ENCODE measurements at places on chromosomes 1 and 21. TPM values are rescaled to one million over a fixed set of nuclear protein-coding genes. Genes with fewer than 3 reads are reported as not detected.

The ANKRD34A gene
- 19.0 TPM for total RNA-seq

The KIF1B gene
- 278 TPM for total RNA-seq

The AADACL4 gene
- total RNA-seq: not detected

The NES gene
- total RNA-seq: 14.7 TPM

The CD1E gene
- not detected for total RNA-seq

DNA sequence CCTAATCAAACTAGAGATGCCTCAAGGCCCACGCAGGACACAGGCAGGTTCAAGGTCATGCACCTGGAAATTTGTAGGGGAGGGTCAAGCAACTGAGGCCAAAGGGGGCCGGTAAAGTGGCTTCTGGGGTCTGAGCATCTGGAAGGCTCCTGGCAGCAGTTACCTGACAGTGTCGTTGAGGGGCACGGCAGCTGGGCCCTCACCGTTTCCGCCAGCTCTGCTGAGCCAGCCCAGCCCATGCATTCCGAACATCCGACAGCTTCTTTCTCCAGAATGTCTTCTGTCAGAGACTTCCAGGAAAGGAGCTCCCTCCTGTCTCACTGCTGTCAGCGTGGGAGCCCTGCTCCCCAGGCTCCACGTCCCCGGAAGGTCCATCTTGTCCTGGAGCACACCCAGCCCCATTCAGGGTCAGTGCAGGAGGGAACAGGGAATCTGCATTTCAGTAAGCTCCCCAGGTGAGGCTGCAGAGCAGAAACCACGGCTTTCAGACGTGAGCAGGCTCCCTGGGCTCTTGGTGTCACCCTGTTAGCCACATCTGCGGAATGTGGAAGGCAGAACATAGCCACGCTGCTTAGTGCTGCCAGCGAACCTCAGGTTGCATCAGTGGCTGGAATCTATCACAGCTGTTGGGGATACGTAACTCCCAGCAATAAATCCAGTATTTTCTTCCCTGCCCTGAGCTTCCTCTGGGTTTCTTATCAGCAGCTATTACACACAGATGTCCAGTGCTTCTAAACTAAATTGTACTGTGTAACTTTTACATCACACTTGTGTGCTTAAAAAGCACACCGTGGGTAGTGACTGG lies 36.3 kb upstream of the FAM3B start:
- H3K27me3 ChIP-seq: no peaks in the 10 kb centered on the region
- no peak for DNase-seq
- H3K4me3 ChIP-seq: no peak overlapping the region
- peaks cover 5% of the 10 kb centered on the region for H3K4me1 ChIP-seq

GRCh38 chr1:29876902-29877301 lies 640.6 kb downstream of the PTPRU start:
- DNase-seq: no peak
- H3K4me1 ChIP-seq: peaks cover 15% of the 10 kb centered on the region
- no peaks in the 10 kb centered on the region for H3K36me3 ChIP-seq
- no peak overlapping the region for H3K4me3 ChIP-seq

GRCh38 chr1:194279975-194280374 lies 1093.6 kb upstream of the B3GALT2 start:
- no peaks in the 10 kb centered on the region for H3K4me1 ChIP-seq
- H3K4me3 ChIP-seq: no peak overlapping the region
- no peak for DNase-seq
- H3K27me3 ChIP-seq: no peaks in the 10 kb centered on the region
- no peaks in the 10 kb centered on the region for H3K36me3 ChIP-seq
- H3K27ac ChIP-seq: no peak overlapping the region

GRCh38 chr1:186512698-186513457 lies 52.0 kb upstream of the PDC start:
- no peak for DNase-seq
- no peak overlapping the region for H3K4me3 ChIP-seq
- H3K27me3 ChIP-seq: no peaks in the 10 kb centered on the region
- no peaks in the 10 kb centered on the region for H3K36me3 ChIP-seq

DNA sequence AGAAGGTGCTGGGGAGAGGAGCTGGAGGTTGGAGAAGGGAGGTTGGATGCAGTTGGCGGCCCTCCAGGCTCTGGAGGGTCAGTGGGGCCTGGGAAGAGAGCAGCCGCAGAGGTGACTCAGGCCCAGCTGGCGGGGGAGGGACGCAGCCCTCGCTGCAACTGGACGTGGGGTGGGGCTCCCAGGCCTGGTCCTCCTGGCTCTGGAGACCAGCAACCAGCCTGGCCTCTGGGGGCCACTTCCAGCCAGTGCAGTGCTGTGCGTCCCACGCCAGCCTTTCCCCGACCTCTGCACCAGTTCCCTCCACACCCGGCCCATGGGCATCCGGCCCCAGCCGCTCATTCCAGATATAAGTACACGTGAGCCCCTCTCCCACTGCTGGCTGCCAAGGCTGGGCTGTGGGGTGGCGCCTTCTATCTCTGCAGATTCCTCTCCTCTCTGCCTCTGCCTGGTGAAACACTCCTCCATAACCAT lies 38.0 kb upstream of the COL18A1 start:
- peaks cover 11% of the 10 kb centered on the region for H3K27me3 ChIP-seq
- H3K36me3 ChIP-seq: no peaks in the 10 kb centered on the region
- peak overlapping the region; percentile 86 for H3K27ac ChIP-seq

DNA sequence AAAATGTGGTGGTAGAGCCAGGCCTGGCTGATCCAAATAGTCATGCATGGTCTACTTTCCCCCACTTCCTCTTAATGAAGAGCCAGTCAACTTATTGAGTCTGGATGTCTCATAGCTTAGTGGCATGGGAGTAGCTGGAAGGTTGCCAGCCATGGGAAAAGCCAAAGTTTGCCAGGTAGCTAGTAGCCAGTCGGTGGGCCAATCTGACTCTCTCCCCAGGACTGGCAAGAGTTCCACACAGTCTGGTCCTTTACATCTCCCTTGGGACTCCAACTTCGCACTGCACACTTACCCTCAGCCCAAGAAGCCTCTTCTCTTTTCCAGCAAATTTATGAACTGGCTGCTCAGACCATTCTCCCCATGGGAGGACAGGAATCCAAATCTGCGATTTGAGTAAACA lies 8.3 kb downstream of the WARS2 start:
- H3K4me3 ChIP-seq: no peak overlapping the region
- H3K4me1 ChIP-seq: no peaks in the 10 kb centered on the region
- no peaks in the 10 kb centered on the region for H3K27me3 ChIP-seq
- H3K36me3 ChIP-seq: no peaks in the 10 kb centered on the region
- H3K27ac ChIP-seq: no peak overlapping the region
- peak; percentile 20 for DNase-seq

GRCh38 chr1:223249854-223250631 lies 107.0 kb upstream of the TLR5 start:
- H3K27me3 ChIP-seq: no peaks in the 10 kb centered on the region
- H3K4me1 ChIP-seq: no peaks in the 10 kb centered on the region
- no peak for DNase-seq
- no peak overlapping the region for H3K4me3 ChIP-seq

DNA sequence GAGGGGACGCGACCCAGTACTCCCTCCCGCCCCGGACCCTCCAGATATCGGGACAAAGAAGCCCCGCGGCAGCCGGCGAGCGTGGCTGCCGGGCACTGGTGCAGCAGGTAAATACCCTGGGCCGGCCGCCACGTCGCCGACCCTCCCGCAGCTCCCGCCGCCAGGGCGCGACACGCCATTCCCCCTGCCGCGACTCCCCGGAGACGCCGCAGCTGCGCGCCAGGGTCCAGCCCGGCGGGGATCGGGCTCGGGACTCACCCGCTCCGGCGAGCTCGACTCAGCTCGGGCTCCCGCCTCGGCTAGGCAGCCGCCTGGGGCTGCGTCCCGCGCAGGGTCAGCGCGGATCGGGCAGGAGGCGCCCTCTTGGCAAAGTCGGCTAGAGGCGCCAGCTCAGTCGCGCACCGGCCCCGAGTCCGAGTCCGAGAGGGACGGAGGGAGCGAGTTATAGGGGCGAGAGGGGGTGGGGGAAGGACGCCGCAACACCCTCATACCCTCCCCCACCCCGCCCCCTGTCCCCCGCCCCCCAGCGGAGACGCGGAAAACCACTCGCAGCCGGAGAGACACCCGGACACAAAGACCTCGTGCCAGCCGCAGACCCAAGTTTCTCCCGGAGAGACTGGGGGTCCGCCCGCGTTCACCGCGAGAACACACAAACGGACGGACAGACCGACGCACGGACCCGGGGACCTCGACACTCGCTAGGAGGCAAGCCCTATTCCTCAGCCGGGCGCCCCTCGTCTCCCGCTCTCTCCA lies 985 bp downstream of the SYT6 start:
- peaks cover 59% of the 10 kb centered on the region for H3K27me3 ChIP-seq
- H3K4me1 ChIP-seq: peaks cover 13% of the 10 kb centered on the region
- H3K36me3 ChIP-seq: no peaks in the 10 kb centered on the region
- DNase-seq: no peak
- no peak overlapping the region for H3K27ac ChIP-seq

DNA sequence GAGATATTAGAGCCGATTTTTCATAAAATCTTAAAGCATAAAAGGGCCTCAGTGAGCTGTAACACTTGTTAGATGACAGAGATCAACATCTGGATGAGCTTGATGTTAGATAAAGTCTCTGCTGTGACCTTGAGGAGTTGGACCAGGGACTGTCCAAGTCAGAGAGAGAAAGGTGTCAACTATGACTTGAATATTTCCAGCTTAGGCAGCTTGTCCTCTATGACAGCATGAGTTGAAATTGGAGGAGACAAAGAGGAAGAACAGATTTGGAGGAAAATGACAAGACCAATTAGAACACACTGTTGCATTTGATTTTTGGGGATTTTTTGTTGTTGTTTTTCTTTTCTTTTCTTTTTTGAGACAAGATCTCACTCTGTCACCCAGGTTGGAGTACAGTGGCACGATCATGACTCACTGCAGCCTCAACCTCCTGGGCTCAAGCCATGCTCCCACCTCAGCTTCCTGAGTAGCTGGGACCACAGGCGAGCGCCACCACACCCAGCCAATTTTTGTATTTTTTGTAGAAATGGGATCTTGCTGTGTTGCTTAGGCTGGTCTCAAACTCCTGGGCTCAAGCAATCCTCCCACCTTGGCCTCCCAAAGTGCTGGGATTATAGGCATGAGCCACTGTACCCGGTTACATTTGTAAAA lies 35.3 kb upstream of the CLIC4 start:
- H3K27ac ChIP-seq: no peak overlapping the region
- H3K36me3 ChIP-seq: no peaks in the 10 kb centered on the region
- no peak for DNase-seq
- H3K27me3 ChIP-seq: no peaks in the 10 kb centered on the region
- H3K4me3 ChIP-seq: no peak overlapping the region

DNA sequence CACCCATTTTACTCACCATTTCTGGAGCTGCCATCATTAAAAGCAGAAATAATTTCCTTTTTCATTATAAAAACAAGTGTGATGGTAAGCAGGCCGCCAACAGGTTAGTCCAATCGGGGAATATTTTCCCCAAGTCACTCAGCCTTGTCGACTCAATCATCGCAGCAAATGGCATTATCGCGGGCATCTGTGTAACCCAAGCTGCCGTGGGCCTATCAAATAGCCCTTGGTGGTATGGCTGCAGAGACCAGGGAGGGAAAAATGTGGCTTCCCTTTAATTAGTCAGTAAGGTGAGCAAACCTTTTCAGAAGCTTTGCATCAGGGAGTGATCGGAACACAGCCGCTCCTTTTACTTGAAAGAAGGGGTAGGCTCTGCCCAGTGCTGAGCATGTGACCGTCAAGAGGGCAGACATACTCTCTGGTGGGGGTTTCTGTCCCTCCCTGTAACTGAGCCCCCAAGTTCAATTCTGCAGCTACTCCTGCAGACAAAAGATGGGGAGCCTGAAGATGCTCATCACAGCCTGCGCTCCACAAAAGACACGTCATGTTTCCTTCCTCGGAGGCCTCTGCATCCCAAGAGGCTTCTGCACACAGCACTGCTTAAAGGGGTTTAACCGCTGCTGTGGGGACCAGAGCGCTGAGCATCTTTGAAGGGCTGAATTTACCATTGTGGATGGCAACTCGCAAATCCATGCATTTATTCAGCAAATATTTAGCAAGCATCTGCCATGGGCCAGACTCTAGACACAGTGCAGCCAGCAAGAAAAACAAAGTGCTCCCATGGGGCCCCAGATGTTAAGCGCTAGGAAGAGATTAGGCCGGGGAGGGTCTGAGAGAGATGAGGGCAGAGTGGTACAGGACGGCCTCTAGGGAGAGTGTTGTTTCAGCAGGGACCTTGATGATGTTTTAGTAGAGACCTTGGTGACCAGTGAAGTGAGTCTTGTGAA lies 1.2 kb upstream of the TMPRSS3 start:
- H3K36me3 ChIP-seq: no peaks in the 10 kb centered on the region
- no peaks in the 10 kb centered on the region for H3K4me1 ChIP-seq
- no peaks in the 10 kb centered on the region for H3K27me3 ChIP-seq
- H3K27ac ChIP-seq: no peak overlapping the region
- no peak for DNase-seq

- peaks cover 64% of the 10 kb centered on the region for H3K27me3 ChIP-seq
- H3K36me3 ChIP-seq: no peaks in the 10 kb centered on the region
- no peak for DNase-seq
- peak overlapping the region; percentile 54 for H3K4me3 ChIP-seq
- peaks cover 29% of the 10 kb centered on the region for H3K4me1 ChIP-seq
- no peak overlapping the region for H3K27ac ChIP-seq
Observed at GRCh38 chr1:245155272-245156040, 671 bp downstream of the KIF26B start.

DNA sequence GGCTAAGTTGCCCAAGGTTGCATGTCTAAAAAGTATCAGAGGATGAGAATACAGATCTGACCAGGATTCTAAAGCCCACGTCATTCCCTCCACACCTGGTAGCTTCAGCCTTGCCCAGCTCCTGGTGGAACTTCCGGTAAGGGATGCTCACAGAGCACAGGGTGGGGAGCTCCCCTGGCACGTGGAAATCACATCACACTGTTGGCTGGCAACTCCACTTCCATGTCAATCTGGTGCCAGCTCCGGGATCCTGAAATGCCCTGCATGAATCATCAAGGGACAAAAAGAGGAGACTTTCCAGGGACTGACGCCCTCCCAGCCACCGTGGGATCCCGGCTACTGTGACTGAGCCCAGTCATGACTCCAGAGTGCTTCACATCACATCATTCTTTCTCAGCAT lies 12.4 kb upstream of the BCAR3 start:
- no peak overlapping the region for H3K4me3 ChIP-seq
- no peaks in the 10 kb centered on the region for H3K36me3 ChIP-seq

- H3K36me3 ChIP-seq: no peaks in the 10 kb centered on the region
- no peaks in the 10 kb centered on the region for H3K4me1 ChIP-seq
- H3K27me3 ChIP-seq: no peaks in the 10 kb centered on the region
Observed at GRCh38 chr1:119052267-119052666, 64.1 kb upstream of the TBX15 start.

DNA sequence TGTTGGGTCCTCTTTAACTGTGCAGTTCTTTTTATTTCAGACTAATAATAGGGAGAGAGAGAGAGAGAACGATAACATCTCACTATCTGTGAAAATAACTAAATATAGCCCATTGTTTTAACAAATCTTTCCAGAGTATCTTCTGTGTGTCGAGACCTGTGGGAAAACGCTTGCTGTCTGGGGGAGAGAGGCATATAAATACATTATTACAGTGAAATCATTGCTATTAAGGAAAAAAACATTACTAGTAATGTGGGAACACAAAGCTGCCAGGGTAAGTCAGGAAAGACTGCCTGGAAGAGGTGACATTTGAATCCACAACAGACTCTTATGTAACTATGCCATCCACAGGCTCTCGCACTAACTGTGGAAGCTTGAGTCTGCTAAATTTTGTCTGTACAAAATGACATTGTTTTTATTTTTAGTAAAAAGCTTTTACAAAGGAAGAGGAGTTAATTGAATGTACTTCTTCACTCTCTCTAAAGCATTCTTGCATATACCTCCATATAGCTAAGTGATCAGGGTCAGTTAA lies 59.8 kb upstream of the PGD start:
- peaks cover 82% of the 10 kb centered on the region for H3K36me3 ChIP-seq
- no peak overlapping the region for H3K27ac ChIP-seq
- H3K27me3 ChIP-seq: no peaks in the 10 kb centered on the region
- no peaks in the 10 kb centered on the region for H3K4me1 ChIP-seq

- no peak overlapping the region for H3K4me3 ChIP-seq
- H3K4me1 ChIP-seq: peaks cover 6% of the 10 kb centered on the region
- H3K36me3 ChIP-seq: no peaks in the 10 kb centered on the region
- no peaks in the 10 kb centered on the region for H3K27me3 ChIP-seq
- peak overlapping the region; percentile 48 for H3K27ac ChIP-seq
- DNase-seq: no peak
Observed at GRCh38 chr21:41367945-41368734, 6.3 kb downstream of the MX2 start.

All from gastrocnemius medialis (tissue), 4 donors.